ENCODE measurements at places on chromosomes 2 and 18.

- DNase-seq = no peak
Observed at GRCh38 chr2:30584116-30584515, 137.1 kb downstream of the LCLAT1 start.

DNA sequence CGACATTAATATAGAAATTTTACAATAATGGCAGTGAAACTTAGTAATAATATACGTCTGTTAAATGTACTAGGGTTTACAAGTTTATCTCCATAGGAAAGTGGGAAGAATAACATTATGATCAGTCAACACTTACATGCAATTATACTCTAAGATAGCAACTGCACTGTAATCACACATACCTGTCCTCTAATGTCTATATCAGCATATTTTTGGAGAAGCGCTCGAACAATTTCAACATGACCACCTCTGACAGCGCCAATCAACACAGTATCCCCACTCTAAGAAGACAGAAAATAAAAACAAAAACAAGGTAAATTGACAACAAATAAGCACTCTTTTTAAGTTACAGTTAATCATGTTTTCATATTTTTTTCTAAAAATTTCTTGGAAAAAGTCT is 37.2 kb downstream of the KIDINS220 start:
- no peak for DNase-seq

GRCh38 chr18:49094979-49095632 is 144.3 kb upstream of the SMAD7 start:
- DNase-seq = no peak

GRCh38 chr2:27591745-27592144 is 8.9 kb downstream of the ZNF512 start:
- DNase-seq = no peak

- DNase-seq = no peak
Observed at GRCh38 chr2:232491139-232491780, 3.6 kb upstream of the ECEL1 start.

DNA sequence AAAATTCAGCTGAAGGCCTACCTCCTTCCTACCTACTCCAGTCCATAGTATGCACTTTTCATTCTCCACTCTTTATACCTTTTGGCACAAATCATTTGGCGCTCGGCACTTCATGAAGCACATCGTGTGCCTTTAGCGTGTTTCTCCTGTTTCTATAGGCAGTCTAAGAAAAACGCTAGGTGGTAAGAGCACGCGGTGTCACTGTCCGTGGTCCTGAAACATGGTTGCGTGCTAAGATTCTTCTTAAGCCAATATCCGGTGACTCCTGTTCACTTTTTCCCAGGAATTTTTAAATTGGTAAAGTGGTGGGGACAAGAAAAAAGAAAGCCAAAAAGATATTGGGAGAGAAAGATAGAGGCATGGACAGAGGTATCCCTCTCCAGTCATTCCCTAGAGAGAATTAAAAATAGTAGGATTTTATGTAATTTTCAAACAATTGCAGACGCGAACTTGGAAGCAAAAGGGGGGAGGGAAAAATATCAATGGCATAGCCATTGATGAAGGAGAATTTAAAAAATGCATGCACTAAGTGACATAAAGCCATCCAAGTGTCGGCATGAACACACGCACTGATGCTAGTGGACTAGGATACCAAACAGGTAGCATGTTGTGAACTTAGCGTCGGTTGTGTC is 1.4 kb upstream of the CTNNA2 start:
- peak; percentile 78 for DNase-seq

DNA sequence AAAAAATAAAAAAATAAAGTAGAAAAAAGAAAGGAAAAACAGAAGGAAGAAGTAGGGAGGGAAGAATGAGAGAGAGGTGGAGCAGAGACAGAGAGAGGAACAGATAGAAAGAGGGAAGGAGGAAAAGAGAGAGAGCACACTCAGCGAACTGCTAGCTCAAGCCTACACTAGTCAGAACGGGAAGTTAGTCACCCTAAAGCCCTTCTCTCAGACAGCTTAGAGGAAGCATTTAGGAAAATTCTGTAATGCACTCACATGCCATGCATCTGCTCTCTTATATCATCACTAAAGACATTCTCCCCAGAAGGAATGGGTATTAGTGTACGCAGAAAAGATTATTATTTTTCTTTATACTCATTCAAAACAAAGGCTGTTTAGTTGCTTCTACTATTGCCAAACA is 68.1 kb upstream of the SULT1C3 start:
- no peak for DNase-seq

DNA sequence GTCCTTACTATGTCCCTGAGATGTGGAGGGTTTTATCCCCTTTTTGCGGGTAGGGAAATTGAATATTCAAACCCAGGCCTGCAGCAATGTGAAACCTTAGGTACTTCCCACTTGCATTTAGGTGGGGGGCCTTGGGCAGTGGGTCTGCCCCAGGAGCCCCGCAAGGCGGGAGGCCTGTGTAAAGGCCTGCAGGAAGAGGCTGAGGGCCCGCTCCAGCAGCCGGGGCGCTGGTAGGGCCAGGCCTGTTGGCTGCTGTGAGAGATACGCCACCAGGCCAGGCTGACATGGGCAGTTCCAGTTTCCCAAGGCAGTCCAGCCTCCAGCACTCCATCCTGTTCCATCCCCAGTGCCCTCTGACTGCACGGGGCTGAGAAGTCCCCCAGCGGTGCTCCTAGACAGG is 64.2 kb downstream of the GBX2 start:
- DNase-seq = no peak

DNA sequence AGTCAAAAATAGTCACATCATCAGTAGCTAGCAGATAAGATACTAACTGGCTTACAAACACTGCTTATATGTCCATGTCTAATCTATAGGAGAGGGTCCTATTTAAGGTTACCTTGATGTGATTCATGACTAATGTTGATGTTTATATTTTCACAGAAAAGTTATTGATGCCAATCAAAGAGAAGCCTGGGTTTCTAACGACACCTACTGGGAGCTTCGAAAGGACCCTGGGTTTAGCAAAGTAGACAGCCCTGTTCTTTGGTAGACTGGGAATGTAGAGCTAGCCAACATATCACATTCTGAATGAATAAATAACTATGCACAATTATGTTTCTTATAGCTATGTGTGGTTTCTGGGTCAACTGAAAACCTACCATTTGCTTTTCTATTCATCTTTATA is 55.7 kb downstream of the PRKRA start:
- no peak for DNase-seq

GRCh38 chr18:10015288-10015701 is 101.5 kb downstream of the VAPA start:
- no peak for DNase-seq

DNA sequence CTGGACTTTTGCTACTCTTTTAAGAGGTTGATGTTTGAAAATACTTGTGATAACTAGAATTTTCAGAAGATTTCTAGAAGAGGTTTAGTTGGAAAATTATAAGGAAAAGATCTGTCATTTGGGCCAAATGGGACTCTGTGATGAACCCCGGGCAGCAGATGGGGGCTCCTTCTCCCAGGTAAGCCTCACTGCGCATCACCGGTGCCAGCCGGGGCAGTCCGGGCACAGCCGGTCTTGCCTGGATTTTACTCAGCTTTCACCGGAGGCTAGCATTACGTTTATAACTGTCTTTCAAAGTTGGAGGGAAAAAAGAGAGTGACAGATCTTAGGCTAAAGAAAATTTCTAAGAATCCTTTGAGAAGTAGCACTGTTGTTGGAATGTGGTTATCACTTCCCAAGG is 97.4 kb upstream of the B3GNT7 start:
- DNase-seq = no peak

- no peak for DNase-seq
Observed at GRCh38 chr2:30298302-30298701, 67.0 kb downstream of the LBH start.

DNA sequence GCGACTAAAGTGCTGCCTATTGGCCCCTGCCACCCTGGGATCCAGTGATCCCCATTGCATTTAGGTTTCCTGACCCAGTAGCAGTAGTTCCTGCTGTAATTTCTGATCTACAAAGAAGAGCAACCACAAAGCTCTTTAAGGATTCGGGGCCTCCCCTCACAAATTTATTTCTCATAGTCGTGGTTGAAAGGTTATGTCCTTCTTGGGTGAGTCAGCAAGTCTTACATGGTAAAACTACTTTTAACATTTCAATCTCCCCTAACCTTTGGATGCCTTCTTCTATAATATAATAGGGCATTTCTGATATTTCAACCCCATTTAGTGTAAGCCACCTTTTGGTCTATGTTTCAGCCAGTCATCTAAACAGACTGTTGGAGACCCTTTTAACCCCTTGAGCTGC is 14.9 kb downstream of the PIKFYVE start:
- DNase-seq = peak; percentile 36

DNA sequence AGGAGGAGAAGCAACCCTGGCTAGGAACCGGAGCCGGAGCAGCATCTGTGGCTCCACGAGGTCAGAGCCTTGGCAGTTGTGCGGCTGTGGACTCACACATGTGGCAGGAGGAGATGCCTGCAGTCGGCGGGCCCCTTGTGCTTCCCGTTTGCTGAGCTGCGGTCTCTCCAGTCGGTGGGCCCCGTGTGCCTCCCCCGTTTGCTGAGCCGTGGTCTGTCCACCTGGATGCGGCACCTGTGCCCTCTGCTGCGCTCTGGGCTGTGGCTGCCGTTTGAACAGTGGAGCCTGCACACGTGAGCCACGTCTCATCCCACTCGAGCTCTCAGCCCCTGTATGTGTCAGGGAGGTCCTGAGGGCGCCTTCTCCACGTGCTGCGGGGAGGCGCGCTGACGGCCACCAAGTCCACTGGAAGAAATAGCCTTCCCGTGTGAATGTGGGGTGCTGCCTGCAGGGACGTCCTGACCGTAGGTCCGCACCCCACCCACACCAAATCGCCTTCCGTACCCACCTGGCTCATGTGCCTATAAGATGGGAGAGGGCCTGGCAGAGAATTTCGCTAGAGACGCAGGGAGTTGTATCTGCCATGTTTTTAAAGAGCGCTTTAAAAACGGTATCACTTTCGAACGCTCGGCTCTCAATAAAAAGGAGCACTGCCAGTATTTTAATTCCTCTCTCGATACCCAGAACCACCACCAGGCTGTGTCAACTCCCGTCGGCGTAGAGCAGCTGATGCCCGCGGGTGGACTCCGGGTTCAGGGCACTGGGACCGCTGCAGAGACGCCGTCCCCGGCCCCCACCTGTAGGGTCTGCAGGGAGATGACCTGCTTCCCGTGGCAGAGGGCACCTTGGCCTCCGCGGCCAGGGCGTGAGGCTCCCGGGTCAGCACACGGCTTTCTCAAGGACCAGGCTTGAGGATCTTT is 117.0 kb downstream of the NFATC1 start:
- no peak for DNase-seq

- no peak for DNase-seq
Observed at GRCh38 chr2:45283764-45284620, 274.7 kb upstream of the SIX2 start.

DNA sequence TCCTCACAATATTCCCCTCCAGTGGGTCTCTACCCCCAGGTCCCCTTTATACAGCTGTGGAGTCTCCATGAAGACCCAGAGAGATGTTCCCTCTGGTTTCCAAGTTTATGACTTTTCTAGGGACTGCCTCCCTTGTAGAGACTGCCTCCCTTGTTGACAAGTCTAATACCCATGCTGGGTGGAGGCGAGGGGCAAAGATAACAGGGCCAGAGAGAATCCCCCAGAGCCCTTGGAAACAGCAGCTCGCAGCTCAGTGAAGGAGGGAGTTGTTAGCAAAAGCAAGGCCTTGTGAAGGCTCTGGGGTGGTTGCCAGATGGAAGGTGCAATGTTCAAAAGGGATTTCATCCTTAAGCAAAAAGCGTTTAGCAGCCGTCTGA is 75.0 kb upstream of the GATA6 start:
- no peak for DNase-seq

- DNase-seq = no peak
Observed at GRCh38 chr18:13379062-13379865, 160.7 kb downstream of the LDLRAD4 start.

GRCh38 chr2:42793334-42794270 is 1.2 kb upstream of the HAAO start:
- DNase-seq = no peak

DNA sequence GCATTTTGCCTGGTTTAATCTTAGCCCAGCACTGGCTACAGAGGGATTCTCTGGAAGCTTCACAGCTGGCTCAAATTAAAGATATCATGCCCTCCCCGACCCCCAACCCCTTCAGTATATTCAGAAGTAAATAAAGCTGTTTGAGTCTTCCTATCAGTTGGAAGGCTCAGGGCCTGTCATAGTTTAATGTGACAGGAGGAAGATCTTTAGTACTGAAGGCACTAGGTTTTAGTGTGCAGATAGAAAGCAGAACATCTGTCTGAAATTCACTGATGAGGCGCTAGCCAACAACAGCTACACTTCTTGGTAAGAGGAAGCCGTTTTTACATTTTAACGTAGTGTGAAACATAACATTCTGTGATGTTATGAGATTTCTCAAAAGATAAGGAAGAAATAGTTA is 969.1 kb upstream of the CDH2 start:
- no peak for DNase-seq

- DNase-seq = no peak
Observed at GRCh38 chr2:157428500-157429175, 15.3 kb downstream of the CYTIP start.

GRCh38 chr2:71536226-71536671 is 82.9 kb downstream of the DYSF start:
- no peak for DNase-seq

DNA sequence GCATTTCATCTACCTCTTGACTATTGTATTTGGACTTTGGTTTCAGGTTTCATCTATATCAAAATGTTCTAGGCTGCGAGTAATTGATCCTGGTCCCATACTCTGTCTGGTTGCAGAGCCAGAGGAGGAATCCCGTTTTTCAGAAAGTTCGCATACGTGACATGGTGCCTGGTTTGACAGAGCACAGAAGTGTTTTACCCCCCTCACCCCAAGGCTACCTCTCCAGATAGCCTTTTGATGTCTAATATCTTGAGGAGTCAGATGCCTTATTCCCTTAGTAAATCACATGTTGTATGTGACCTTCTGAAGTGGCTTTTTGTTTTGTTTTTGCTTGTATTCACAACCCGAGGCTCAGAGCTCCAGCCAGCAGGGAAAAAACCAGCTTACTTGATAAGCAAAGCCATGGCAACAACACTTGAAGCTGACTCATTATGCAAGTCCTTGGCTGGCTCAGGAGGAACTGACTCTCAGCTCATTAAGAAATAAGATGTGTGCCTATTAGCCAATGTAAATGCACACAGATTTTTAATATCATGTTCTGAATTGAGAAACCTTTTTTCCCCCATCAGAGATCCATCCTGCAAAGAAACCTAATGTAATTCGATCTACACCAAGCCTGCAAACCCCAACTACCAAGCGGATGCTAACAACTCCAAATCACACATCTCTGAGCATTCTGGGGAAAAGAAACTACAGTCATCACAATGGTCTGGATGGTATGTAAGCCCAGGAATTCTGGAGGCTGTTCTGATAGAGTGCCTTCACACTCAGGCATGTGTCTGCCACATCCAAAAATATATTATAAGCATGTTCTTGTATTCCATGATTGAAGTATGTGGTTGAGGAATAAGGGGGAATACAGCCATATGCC is 41.4 kb downstream of the OXER1 start:
- peak; percentile 43 for DNase-seq

Measured in ACHN (cell line).